ENCODE measurements at places on chromosomes 11 and 22. TPM values are rescaled to one million over a fixed set of nuclear protein-coding genes. Genes with fewer than 3 reads are reported as not detected.

DNA sequence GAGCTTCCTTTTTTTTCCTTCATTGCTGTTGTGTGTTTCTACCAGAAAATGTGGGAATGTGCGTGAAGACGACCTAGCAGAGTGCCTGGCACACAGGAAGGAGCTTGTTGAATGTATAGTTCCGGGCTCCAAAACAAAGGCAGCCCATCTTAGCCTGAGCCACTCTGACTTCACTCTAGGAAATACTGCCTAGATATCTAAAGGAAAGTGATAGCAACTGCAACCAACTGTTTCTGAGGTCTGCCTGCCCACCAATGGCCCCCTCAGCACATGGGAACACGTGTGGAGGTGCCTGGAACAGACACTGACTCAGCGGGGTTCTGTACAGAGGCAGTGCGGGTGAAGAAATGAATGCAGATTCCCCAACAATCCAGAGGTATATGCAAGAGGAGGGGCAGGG lies 14.7 kb upstream of the XBP1 start:
- H3K4me3 ChIP-seq = no peak overlapping the region
- no peaks in the 10 kb centered on the region for H3K4me1 ChIP-seq
- no peak overlapping the region for H3K27ac ChIP-seq
- H3K36me3 ChIP-seq = no peaks in the 10 kb centered on the region

- H3K4me3 ChIP-seq = no peak overlapping the region
- no peaks in the 10 kb centered on the region for H3K36me3 ChIP-seq
- H3K27ac ChIP-seq = no peak overlapping the region
- H3K27me3 ChIP-seq = peaks cover 27% of the 10 kb centered on the region
- DNase-seq = no peak
Observed at GRCh38 chr11:72456651-72457050, 22.3 kb upstream of the CLPB start.

The ASRGL1 gene
- total RNA-seq = 0.36 TPM

GRCh38 chr11:74784726-74785125 lies 36.1 kb downstream of the RNF169 start:
- H3K4me3 ChIP-seq = no peak overlapping the region
- H3K27ac ChIP-seq = peak overlapping the region; percentile 80
- no peak for DNase-seq
- 0 out of 2 replicates have a peak, but pooled peaks cover 4% of the 10 kb centered on the region for H3K36me3 ChIP-seq
- 0 out of 2 replicates have a peak, but pooled peaks cover 6% of the 10 kb centered on the region for H3K4me1 ChIP-seq
- H3K27me3 ChIP-seq = no peaks in the 10 kb centered on the region

GRCh38 chr11:119417726-119418540 lies 5.0 kb downstream of the THY1 start:
- peaks cover 5% of the 10 kb centered on the region for H3K27me3 ChIP-seq
- H3K27ac ChIP-seq = peak overlapping the region; percentile 97
- peaks cover 53% of the 10 kb centered on the region for H3K4me1 ChIP-seq
- peak overlapping the region; percentile 97 for H3K4me3 ChIP-seq

- DNase-seq = no peak
- H3K27me3 ChIP-seq = no peaks in the 10 kb centered on the region
- H3K4me1 ChIP-seq = peaks cover 42% of the 10 kb centered on the region
- peak overlapping the region; percentile 99 for H3K27ac ChIP-seq
- H3K4me3 ChIP-seq = no peak overlapping the region
Observed at GRCh38 chr11:9362393-9362863, 22.0 kb upstream of the IPO7 start.

The MYOD1 gene
- total RNA-seq = not detected

The MS4A1 gene
- not detected for total RNA-seq

The HEPN1 gene
- not detected for total RNA-seq

DNA sequence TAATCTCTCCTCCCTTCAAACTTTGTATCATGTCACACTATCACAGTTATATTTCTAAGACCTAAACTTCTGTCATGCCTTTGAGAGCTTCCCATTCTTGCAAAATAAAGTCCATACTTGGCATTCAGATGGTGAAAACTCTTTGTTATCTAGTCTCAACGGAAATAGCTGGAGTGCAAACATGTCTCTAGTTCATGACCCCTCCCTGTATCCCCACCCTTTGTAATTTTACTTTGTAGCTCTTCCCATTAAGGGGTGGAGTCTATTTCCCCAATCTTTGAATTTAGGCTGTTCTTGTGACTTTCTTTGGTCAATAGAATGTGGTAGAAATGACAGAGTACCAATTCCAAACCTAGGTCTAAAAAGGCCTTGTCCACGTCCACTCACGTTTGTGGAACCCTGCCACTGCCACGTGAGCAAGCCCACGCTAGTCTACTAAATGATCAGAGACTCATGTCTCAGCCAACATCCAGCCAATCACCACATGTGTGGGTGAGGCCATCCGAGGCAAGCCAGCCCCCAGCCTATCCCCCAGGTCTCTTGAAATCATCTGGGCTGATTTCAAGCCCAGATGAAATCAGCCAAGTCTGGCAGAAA lies 23.4 kb downstream of the SLN start:
- peaks cover 4% of the 10 kb centered on the region for H3K27me3 ChIP-seq
- H3K4me1 ChIP-seq = peaks cover 38% of the 10 kb centered on the region
- H3K4me3 ChIP-seq = no peak overlapping the region
- DNase-seq = no peak

The PRRG4 gene
- total RNA-seq = not detected

- H3K27me3 ChIP-seq = peaks cover 3% of the 10 kb centered on the region
- DNase-seq = no peak
- H3K27ac ChIP-seq = no peak overlapping the region
Observed at GRCh38 chr11:65927904-65928397, 8.7 kb downstream of the DRAP1 start.

- H3K4me1 ChIP-seq = peaks cover 45% of the 10 kb centered on the region
- peaks cover 18% of the 10 kb centered on the region for H3K27me3 ChIP-seq
- H3K36me3 ChIP-seq = peaks cover 43% of the 10 kb centered on the region
- H3K27ac ChIP-seq = peak overlapping the region; percentile 93
- H3K4me3 ChIP-seq = peak overlapping the region; percentile 97
- no peak for DNase-seq
Observed at GRCh38 chr11:62856333-62856895, 17.0 kb upstream of the WDR74 start.

The TSPAN4 gene
- 248 TPM for total RNA-seq

DNA sequence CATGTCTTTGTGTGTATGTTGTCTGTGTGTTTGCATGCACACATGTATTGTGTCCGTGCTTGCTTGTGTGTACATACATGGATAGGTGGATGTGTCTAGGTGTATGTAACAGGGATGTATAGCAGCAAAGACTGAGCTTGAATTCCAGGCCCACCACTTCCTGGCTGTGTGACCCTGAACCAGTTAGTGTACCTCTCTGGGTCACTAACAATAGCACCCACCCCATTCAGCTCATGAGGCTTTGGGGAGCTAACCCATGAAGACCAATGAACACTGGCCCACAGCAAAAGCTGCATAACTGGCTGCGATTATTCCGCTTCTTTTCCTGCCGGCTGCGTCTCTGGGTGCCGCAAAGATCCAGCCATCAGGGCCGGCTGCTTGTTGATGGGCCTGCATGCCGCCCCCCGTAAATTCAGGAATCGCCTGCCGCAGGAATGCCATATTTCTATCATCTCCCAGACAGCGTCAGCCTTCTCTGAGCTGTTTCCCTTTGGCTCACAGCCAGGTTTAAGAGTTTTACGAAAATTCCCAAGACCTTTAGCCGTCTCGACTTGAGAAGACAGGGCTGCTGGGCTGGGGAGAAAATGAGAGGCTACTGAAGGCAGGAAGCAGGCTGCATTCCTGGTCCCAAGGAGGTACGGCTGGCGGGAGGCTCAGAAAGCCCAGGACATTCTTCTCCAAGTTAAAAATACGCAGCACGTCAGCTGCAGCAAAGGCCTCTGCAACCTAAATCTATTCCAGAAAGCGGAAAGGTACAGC lies 224.6 kb downstream of the MN1 start:
- H3K4me3 ChIP-seq = no peak overlapping the region
- DNase-seq = no peak
- H3K27me3 ChIP-seq = peaks cover 43% of the 10 kb centered on the region
- H3K27ac ChIP-seq = no peak overlapping the region
- 0 out of 2 replicates have a peak, but pooled peaks cover 4% of the 10 kb centered on the region for H3K36me3 ChIP-seq

DNA sequence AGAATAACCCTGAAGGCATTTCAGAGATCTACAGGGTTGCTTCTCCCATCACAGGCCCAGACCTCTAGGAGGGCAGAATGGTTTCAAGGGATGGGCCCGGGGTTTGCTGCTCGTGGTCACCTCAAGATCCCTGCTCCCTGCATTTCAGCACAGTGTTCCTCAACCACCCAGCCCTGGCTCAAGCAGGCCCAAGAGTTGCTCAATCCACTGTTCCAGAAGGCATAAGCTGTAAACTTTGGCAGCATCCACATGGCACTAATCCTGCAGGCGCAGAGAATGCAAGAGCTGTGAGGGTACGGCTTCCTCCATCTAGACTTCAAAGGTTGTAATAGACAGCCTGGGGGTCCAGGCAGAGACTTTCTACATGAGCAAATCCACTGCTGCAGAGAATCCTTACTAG lies 225.0 kb upstream of the UBASH3B start:
- H3K4me3 ChIP-seq = no peak overlapping the region
- H3K27ac ChIP-seq = no peak overlapping the region
- no peak for DNase-seq
- no peaks in the 10 kb centered on the region for H3K36me3 ChIP-seq

- no peaks in the 10 kb centered on the region for H3K4me1 ChIP-seq
- no peaks in the 10 kb centered on the region for H3K36me3 ChIP-seq
- no peak for DNase-seq
- H3K27me3 ChIP-seq = peaks cover 5% of the 10 kb centered on the region
- no peak overlapping the region for H3K4me3 ChIP-seq
Observed at GRCh38 chr11:76566811-76567210, 103.7 kb downstream of the LRRC32 start.

The GAS2L1 gene
- total RNA-seq = 35.0 TPM

DNA sequence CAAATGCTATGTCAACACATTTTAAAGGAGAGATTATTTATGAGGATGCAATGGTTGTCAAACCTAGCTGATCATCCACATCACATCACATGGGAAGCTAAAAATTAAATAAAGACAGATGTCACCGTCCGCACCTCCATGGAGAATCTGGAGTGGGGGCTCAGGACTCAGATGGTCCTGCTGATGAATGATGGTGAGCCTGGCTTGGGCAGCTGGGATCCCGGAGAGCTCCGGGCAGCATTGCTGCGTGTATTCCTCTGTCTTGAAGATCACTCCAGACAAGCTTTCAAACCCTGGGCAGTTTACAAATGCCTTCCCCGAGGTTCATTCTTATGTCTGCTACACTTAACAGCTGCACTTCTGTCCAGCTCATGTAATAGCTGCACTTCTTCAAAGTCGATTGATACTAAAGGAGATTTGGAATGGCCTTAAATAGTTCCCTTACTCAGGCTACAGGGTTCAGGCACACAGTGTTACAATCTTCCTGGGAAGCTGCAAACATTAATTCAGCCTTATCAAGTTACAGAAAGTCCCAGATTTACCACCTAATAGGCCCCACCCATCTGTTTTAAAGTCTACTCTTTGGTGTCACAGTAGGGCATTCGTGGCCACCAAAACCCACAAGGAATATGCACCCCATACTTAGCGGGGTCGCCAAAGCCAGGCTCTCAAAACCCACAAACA lies 34.7 kb upstream of the CSNK2A3 start:
- peaks cover 6% of the 10 kb centered on the region for H3K27me3 ChIP-seq
- H3K36me3 ChIP-seq = peaks cover 3% of the 10 kb centered on the region
- peaks cover 63% of the 10 kb centered on the region for H3K4me1 ChIP-seq
- DNase-seq = no peak

- peaks cover 4% of the 10 kb centered on the region for H3K27me3 ChIP-seq
- peaks cover 32% of the 10 kb centered on the region for H3K4me1 ChIP-seq
- DNase-seq = no peak
- 0 out of 2 replicates have a peak, but pooled peaks cover 1% of the 10 kb centered on the region for H3K36me3 ChIP-seq
- H3K27ac ChIP-seq = no peak overlapping the region
- no peak overlapping the region for H3K4me3 ChIP-seq
Observed at GRCh38 chr22:45306139-45306538, 3.6 kb upstream of the FAM118A start.

DNA sequence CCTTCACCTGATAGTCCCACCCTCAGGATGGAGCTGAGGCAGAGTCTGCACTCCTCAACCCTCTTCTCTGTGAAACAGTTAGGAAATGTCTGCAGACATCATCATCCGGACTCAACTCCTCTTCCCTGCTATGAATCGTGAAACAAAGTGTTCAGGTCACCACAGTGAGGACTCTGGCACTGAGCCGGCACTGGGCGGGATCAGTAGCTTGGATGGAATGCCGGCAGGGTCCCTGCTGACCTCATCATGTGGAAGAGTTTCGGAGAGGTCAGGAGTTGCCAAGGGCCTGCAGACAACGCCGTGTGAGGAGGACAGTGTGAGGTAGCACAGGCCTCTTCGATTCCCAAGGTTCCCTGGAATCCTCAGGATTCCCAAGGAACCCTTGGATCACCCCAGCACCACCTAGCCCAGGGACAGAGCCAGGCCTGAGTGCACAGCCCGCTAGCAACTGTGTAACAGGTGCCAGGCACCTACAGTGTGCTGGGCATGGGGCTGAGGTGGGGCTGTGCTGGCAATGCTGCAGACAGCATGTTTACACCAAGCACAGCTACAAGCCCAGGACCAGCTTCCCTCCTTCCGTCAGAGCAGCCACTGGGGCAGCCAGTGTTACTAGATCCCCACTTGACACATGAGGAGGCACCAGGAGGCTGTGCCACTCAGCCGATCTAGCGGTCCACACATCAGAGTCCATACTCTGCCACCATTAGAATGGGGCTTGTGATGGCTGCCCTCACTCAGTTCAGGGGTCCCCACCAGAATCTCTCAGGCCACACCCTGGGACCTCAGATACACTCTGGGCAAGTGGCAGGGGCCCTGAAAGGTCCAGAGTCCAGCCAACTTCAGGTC lies 693 bp upstream of the LINC01488 start:
- H3K4me3 ChIP-seq = no peak overlapping the region
- no peak overlapping the region for H3K27ac ChIP-seq
- peaks cover 14% of the 10 kb centered on the region for H3K4me1 ChIP-seq
- no peaks in the 10 kb centered on the region for H3K36me3 ChIP-seq

GRCh38 chr22:30240541-30241417 lies 5.8 kb downstream of the LIF start:
- no peaks in the 10 kb centered on the region for H3K36me3 ChIP-seq
- no peak overlapping the region for H3K4me3 ChIP-seq
- no peak for DNase-seq
- peaks cover 17% of the 10 kb centered on the region for H3K27me3 ChIP-seq
- H3K4me1 ChIP-seq = peaks cover 16% of the 10 kb centered on the region
- no peak overlapping the region for H3K27ac ChIP-seq
